ENCODE measurements at places on chromosomes 12 and 14.

DNA sequence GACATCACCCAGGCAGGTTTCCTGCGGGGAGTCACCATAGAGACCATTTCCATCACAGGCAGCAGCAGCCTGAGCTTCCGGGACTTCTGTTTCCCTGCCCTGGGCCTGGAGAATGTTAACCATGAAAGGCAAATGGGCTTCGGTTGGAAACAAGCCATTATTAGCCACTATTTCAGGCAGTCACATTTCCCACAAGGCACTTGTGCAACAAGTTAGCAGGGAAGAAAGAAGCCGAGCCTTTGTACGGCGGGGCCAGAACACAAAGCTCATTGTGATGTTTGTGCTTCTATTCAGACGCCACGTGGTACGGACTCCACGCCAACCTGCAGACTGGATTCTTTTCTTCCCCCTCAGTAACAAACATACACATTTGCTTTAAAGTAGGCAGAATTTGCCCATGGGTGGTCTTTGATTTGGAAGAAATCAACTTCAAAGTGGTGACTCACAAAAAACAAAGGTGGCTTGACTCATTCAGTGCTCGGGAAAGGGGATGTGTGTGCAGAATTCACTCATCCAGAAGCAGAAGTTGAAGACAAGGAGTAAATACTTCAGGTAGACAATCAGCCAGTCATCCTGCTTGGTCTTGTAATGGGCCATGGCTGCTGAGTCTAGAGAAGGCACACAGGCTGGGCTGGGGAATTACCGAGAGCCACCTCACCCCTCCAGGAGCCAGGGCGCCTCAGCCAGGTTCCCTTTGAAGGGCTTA, 154.2 kb upstream of the PRMT8 start:
- DNase-seq: no peak

DNA sequence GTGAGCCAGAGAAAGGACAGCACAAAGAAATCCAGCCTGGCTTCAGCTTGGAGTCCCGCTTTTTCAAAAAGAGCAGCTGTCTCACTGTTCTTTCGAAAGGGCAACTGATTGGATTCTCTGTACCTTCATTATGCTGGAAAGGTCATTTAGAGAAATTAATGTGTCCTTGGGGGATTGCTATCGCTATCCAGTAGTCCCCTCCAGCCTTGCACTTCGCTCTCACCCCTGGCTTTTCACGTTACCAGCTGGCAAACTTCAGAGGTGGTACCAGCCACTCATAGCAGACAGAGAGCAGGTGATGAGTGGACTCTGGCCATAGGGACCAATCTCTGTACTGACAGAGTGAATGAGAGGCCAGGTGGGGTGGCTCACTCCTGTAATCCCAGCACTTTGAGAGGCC, 11.8 kb upstream of the NUAK1 start:
- no peak for DNase-seq

GRCh38 chr14:76929927-76930326, 98.6 kb downstream of the IRF2BPL start:
- peak; percentile 50 for DNase-seq

- DNase-seq: no peak
Observed at GRCh38 chr12:55843431-55843830, 695 bp upstream of the MMP19 start.

DNA sequence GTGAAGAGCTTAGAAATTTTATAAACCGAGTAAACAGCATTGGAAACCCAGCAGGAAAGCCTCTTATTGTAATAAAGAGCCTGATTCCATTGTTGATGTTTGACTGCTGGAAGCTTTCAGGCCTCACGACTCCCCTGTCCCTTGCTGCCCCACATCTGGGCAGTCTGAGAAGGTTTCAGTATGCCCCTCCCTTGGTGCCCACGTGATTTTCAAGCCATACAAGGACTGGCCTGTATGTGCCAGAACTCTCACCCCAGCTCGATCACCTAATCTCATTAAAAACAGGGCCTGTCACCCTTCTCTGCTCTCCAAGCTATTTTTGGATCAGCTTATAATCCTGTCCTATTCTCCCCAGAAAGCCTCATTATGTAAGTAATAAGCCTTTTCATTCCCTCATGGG, 7.5 kb upstream of the PYROXD1 start:
- DNase-seq: no peak

DNA sequence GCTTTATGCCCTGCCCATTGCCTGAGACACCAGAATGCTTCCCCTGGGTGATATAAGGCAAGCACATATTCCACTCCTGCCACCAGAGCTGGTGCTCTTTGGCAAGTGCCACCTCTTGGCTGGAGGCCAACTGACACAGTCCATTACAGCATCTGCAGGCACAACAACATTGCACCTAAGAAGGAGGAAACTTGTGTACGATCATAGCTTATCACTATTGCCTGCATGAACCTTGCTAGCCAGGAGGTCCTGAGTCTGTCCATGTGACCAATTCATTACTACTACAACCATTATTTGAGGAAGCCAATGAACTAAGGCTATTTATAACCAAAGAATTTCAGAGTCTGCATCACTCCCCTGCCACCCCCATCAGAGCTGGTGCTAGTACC, 119.8 kb upstream of the SCAF11 start:
- no peak for DNase-seq

DNA sequence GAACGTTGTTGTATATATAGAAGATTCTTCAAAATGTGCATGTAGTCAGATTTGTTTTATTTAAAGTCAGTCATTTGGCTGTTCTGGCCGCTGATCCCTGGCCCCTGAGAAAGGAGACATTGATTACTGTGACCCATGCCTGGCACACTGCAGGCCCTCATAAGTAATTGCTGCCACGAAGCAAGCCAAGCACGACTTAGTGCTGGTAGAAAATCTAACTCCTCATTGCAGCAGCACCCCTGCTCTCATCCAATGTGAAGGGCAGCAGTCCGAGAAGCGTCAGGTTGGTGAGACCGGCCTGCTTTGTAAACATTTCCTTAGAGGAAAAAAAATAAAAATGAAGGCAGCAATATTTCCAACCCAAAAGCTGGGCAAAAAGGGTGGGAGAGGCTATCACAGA, 22.8 kb upstream of the TMTC2 start:
- DNase-seq: no peak

GRCh38 chr12:1595026-1595561, 713 bp upstream of the FBXL14 start:
- no peak for DNase-seq

DNA sequence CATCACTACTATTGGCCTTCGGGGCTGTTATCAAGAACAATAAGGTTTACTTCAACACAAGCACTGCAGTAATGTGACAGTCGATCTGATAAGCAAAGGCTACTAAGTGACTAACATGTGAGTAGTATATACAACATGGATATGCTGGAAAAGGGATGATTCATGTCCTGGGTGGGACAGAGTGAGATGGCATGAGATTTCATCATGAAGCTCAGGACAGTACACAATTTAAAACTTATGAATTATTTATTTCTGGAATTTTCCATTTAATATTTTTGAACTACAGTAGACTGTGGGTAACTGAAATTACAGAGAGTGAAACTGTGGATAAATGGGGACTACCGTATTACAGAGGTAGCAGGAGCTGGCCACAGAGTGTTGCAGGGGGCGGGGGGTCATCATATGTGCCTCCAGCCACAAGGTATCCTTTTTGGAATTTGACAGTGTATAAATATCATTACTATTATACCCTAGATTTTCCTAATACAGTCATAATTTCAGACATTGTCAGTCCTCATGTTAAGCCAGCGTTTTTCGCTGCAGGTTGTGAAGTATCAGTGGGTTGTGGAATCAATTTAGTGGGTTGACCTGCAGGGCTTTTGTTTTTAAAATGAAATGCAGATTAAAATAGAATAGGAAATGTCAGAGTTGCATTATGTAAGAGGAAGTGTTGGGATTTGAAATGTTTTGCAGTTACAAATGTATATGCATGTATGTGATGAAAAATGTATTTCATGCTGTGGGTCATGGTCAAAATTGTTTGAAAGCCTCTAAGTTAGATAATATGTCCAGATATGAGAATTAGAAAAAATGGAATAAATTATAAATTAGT, 148.0 kb upstream of the NUDT4 start:
- no peak for DNase-seq
